Heart right ventricle (tissue), 16 donors: ENCODE measurements at places on chromosomes 12 and 14.

DNA sequence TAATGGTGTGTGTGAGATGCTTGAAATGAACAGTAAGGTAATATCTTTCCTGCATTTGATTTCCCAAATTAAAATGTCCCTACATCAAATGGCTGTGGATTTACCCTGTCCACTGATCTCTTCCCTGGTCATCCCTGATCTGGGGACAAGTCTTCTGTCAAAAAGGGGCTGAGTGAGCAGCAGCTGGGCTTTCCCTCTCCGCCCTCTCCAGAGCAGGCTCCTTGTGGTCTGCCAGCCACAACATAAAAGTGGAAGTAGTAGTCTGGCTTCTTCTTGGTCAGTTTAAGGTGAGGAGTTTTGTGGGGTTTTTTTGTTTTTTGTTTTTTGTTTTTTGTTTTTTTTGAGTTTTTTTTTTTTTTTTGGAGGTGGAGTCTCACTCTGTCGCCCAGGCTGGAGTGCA is 25.2 kb upstream of the PLXNC1 start:
- DNase-seq = no peak

GRCh38 chr12:130816097-130816496 is 23.0 kb downstream of the STX2 start:
- DNase-seq = no peak

DNA sequence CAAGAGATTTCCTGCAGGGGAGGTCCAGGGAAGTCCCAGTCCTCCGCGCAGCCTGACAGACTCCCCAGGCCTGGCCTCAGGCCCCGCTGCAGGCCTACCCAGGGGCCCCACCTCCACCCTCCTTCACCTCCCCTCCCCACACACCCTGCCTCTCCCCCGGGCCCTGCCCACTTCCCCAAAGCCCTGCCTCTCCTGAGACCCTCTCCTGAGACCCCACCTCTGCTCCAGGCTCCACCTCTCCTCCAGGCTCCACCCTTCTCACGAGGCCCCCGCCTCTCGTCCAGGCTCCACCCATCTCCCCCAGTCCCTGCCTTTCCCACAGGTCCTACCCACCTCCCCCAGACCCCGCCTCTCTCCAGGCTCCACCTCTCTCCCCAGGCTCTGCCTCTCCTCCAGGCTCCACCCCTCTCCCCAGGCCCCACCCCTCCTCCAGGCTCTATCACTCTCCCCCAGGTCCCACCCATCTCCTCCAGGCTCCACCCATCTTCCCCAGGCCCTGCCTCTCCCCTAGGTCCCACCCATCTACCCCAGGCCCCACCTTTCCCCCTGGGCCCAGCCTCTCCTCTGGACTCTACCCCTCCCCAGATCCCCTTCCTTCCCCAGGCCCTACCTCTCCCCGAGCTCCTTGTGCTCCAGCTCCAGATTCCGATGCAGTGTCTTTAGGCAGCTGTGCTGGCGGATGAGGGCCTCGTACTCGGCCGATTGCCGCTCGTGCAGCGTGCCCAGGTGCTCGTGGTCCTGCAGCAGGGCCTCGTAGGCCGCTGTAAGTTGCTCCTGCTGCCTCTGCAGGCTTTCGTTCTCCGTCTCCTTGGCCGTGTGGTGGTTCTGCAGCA is 58.8 kb upstream of the GPR68 start:
- peak; percentile 72 for DNase-seq

DNA sequence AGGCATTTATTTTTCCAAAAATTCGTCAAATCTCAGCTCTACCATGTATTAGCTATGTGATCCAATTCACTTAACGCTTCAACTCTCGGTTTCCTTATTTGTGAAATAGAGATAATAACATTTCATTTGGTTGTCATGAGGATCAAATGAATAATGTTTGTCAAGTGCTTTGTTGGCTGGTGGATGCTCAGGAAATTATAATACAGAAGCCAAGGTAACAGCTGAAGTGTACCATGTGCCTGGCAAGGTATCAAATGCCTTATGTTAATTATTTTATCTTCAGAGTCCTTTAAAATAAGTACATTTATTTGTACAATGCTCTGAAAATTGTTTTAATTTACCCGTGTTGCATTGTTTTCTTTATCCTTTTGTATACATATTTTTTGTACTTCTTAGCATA is 6.1 kb upstream of the PRKCH start:
- no peak for DNase-seq

DNA sequence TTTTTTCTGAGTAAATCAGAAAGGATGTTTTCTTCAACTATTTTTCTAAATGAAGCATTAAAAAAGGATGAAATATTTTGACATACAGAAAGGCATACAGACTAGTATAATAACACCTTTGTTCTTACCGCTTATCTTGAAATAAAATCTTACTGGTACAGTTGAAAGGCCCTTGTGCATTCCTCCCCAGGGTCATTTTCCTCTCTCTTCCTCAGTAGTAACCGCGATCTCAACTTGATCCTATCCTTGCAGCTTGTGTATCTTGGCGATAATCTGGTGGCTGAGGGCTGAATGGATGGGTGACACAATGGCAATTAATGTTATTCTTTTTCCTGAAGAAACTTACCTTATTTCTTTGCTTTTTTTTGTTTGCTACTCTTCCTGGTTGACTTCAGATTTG is 18.5 kb downstream of the GAS2L3 start:
- no peak for DNase-seq

GRCh38 chr14:30864934-30865333 is 9.4 kb upstream of the COCH start:
- no peak for DNase-seq

DNA sequence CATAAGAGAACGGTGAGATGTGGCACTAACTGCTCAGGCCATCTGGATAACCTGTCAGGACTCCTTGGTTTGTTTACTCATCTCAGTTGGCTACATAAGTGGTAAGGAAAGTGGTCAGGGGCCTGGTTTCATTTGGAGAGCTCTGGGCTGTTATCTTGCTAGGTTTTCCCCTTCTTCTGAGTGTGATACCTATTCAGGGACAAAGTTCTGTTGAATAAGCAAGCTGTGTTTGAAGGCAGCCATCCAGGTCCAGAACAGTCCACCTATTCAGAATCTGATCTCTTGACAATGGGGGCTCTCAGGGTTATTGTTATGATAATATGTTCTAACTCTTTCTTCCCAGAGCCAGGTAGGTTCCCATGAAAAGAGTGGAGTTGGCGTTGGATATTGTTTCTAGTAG is 194.9 kb downstream of the PAH start:
- DNase-seq = no peak

DNA sequence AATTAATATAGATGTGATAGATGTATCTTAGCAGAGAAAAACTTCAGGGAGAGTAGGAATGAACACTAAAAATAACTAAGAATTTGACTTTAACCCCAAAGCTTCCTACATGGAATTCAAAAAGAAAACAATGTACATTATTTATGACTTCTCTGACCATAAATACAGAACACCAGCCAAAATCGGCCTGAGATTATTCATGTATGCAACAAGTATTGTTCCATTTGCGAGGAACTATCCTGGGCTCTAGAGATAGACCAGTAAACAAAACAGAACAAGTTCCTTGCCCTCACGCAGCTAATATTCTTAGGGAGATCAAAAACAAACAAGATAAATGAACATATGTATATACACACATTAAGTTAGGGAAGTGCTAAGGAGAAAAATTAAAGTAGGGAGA is 432.3 kb upstream of the SOX5 start:
- no peak for DNase-seq

GRCh38 chr12:128513831-128514230 is 246.9 kb downstream of the TMEM132C start:
- no peak for DNase-seq

DNA sequence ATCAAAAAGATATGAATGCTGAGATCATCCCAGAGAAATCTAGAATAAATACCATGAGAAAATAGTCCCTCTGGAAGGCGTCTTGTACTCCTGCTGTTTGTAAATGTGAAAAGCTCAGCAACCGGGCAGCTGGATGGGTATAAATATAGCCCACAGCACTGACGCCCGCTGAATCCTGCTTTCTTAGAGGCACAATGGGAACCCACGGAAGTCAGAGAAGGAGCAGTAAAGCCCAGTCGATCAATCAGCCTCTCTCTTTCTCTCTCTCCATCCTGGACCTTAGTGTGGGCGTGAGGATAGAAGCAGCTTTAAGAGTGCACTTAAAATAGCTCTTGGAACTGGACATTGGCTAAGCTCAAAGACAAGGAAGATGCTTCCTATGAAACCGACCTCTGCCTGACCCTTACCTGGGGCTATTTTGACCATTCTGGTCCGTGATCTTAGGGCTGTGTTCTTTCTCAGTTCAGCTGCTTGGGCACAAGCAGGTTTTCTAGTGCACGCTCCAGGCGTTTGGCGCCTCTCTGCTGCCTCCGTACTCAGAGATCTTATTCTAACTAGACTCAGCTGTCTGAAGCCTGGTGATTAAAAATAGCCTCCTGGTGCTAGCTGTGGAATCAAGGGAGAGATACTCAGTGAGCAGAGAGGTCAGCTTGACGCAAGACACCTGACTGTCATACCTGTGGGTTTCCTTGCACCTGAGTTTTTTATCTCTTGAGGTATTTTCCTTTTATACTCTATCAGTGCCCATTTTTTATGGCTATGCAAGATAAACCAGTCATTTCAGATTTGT is 144.6 kb downstream of the ETV6 start:
- no peak for DNase-seq

GRCh38 chr12:5785601-5786000 is 159.5 kb downstream of the ANO2 start:
- DNase-seq = no peak

DNA sequence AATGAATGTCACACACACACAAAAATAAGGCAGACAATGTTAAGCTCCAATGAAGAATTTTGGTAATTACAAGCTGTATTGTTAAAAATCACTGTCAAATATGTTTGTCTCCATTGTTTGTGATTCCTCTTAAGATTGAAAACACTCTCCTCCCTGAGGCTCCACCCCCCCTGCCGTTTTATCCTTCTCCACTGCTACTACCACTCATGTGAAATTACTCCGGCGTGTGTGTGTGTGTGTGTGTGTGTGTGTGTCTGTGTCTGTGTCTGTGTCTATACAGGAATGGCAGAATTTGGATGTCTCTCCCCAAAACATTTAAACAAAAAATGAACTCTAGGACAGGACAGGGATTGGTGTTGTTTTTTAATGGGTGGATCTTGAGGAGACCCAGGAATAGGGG is 365.1 kb upstream of the DIO2 start:
- no peak for DNase-seq

DNA sequence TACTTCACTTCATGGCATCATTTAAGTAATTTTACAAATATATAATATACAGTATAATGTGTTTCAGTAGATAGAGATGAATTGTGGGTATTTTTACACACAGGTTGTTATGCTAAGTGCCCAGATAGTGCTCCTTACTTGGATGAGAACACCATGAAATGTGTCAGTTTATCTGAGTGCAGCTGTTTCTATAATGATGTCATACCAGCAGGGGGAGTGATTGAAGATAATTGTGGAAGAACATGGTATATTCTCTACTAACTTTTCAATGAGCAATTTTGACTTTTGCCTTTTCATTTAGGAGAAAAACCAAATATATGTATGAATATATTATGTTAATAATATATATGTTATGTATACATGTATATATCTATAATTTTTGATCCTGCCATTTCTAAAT is 221.6 kb downstream of the LRRK2 start:
- no peak for DNase-seq
